ENCODE measurements at places on chromosomes 6 and 20. TPM values are rescaled to one million over a fixed set of nuclear protein-coding genes. Genes with fewer than 3 reads are reported as not detected.

The OR2H1 gene
- not detected for total RNA-seq

The SCP2D1 gene
- total RNA-seq: not detected

DNA sequence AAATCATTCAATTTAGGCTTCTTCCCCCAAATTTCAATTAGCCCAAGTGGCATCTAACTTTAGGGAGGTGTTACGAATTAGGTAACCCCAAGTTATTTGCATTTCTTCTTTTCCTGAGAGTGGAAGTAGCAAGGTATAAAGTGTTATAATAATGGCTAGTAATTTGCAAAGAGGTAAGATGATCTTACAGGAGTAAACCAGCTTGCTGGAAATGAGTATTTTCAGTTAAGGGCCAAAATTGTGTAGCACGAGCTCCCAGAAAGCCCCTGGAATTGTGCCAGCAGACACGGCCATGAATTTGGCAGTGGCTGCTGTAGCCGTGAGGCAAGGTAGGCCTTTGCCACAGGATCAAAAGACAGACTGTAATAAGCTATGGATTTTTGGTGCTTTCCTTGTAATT is 38.0 kb downstream of the CITED2 start:
- no peak for DNase-seq

DNA sequence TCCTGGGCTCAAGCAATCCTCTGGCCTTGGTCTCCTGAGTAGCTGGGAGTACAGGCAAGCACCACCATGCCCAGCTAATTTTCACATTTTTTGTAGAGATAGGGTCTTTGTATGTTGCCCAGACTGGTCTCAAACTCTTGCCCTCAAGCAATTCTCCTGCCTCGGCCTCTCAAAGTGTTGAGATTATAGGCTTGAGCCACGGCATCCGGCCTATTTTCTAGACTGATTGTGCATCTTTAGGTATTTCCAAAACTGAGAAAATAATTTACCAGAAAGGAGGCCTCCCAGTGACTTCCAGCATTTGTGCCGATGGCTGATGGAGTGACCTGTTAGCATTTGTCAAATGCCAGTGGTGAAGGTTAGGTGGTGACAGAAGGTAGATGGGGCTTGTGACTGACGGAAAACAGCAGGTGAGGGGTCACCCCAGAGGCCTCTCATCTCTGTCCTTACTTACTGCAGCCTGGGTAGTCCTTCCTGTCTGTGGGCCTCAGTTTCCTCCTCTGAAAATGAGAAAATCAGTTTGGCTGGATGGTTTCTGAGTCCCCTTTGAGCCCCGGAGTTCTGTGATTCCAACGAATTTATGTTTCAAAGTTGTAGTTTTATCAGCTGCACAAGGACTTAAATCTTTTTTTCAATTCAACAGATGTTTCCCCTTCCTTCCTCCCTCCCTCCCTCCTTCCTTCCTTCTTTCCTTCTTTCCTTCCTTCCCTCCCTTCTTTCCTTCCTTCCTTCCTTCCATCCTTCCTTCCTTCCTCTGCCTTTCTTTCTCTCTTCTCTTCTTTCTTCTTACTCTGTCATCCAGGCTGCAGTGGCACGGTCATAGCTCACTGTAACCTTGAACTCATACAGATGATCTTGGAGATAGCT is 53.5 kb downstream of the TGM2 start:
- no peak for DNase-seq

The GLP1R gene
- total RNA-seq: not detected

The NEDD9 gene
- total RNA-seq: 45.9 TPM

The BACH2 gene
- total RNA-seq: 0.15 TPM

DNA sequence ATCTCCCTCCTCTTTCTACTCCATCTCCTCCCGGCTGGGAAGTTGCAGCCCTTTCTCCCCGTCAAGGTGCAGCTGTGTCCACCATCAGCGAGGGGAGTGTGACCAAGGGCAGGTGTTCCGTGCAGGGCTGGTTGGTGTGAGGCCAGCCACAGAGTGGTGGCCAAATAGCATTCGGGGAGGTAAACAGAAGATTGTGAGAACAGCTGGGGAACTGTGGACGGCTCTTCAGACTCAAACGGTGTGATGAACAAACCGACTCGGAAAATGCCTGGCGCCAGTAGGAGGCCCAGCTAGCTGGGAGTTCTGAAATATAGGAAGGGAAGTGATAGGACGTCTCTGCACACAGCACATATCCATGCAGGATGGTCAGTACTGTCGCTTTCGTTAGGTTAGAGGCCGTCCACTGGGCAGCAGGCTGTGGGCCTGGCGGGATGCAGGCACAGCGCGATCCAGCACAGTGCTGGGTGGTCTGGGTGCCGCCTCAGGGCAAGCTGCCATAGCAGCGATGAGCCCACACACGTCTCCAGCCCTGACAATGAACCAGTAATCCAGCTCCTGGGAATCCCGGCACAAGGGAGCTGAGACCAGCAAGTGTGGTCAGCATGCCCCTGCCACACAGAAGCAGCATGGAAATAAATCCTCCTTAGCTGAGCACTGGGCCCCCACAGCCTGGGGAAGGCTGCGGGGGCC is 258.1 kb downstream of the TAF4 start:
- DNase-seq: no peak

The SNAI1 gene
- total RNA-seq: 2.2 TPM

The C20orf202 gene
- 0.05 TPM for total RNA-seq

- no peak for DNase-seq
Measured at GRCh38 chr6:1774226-1774915, 164.7 kb downstream of the FOXC1 start.

- no peak for DNase-seq
Measured at GRCh38 chr6:158367816-158368215, 55.6 kb downstream of the TULP4 start.

GRCh38 chr6:53466257-53466656 is 78.6 kb downstream of the GCLC start:
- no peak for DNase-seq

DNA sequence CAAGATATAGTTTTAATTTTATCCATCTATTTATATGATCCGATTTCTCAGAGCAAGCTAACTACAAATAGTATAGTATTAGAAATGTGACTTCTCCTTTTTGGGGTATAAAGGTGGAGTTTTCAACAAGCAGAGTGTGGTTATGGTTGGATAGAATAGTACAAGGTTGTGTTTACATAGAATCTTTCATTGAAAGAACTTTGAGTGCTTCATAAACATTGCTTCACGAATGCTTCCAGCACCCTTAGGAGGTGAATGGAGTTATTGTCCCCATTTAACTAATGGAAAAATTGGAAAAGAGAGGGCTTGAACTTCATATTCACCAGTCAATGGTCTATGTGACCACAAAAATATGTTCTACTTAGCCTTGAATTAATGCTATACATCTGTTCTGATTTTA is 134.1 kb upstream of the CITED2 start:
- no peak for DNase-seq

- peak; percentile 68 for DNase-seq
Measured at GRCh38 chr6:32087574-32088486, 21.3 kb downstream of the TNXB start.
